Endodermal cell (in vitro differentiated cells): ENCODE measurements at places on chromosomes 1 and 21. TPM values are rescaled to one million over a fixed set of nuclear protein-coding genes. Genes with fewer than 3 reads are reported as not detected.

GRCh38 chr1:89025928-89026327 is 3.3 kb upstream of the GBP3 start:
- no peak for DNase-seq

DNA sequence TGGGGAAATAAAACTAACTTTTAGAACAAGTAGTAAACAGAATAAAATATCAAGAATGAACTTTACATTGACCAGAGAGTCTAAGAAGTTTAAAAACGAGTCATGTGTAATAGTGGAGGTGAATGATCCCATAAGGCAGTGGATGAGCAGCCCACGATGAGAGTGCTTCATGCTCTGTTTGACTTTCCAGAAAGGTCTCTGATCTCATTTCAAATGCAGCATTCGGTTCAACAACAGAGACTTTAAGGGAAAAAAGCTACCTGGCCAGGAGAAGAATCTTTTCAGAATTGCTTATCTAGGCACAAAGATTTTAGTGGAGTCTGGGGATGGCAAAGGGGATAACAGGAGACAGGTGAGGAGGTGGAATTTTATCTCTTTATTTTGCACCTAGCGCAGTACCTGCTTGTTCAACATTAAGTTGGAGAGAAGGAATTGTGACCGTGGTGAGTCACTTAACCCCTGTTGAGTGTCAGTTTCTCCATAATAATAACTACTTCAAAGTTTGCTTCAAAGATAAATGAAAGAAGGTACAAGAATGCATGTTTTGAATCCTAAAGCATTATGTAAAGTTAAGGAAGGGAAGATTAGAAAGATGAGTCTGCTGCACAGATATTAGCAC is 94.9 kb upstream of the KIF26B start:
- DNase-seq = no peak

DNA sequence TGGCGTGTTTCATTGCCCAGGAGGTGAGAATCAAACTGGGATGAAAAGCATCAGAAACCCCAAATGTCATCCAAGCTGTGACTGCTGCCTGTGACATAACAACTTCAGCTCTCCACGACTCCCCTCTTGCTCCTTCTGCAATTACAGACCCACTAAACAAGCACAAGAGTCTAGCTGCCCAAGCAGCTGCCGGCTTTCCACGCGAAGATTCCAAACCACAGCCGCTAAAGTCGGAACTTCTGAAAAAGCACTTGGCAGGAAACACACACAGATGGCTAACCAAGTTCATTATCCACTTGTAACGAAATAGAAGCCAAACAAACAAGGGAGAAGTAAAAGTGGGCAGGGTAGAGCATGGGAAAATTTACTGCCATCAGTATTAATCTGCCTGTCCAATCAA is 198.1 kb downstream of the SLC35F3 start:
- DNase-seq = no peak

DNA sequence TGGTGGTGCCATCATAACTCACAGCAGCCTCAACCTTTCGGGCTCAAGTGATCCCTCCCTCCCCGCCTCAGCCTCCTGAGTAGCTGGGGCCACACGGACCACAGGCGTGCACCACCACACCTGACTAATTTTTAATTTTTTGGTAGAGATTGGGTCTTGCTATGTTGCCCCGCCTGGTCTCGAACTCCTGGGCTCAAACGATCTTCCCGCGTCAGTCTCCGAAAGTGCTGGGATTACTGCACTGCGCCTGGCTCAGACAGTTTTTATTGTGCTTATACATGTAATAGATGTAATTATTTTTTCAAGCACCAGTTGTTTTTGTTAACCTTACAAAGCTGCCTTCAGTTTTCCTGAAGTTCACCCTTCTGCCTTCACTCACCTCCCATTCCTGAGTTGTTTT is 38.0 kb upstream of the HMGN1 start:
- no peak for DNase-seq

DNA sequence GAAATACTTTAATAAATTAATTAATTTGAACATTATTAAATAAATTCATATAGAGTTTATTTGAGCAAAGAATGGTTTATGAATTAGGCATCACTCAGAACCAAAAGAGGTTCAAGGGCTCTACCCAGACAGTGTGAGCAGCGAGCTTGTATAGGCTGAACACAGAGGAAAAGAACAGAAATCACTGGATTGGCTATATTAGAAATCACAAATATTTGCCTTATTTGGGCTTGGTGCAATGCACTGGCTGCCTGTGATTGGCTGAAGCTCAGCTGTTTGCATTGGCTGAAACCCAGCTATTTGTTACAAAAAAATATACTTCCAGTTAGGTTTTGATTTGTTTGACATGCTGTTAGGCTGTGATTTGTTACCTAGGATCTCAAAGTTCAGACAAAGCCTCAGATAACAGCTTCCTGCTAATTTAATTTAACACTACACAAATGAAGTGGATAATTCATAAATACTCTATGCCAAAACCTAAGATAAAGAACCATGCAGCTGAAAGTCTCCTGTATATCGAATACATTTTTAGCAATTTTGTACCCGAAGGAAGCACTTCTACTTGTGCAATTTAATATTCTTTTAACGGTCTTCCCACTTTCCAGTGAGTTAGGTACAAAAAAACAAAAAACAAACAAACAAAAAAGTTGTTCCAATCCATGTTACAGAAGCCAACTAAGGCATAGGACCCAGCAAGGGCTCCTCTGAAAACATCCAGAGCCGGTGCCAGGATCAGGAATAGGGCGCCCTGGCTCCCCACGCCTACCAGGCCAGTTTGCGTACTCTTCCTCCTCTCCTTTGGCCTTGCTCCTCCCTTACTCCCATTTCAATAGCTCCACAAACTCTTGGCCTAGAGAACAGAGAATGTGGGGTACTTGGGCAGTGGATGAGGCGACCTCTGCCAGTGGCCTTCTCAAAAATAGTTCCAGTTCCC is 179.1 kb downstream of the DUSP10 start:
- no peak for DNase-seq

DNA sequence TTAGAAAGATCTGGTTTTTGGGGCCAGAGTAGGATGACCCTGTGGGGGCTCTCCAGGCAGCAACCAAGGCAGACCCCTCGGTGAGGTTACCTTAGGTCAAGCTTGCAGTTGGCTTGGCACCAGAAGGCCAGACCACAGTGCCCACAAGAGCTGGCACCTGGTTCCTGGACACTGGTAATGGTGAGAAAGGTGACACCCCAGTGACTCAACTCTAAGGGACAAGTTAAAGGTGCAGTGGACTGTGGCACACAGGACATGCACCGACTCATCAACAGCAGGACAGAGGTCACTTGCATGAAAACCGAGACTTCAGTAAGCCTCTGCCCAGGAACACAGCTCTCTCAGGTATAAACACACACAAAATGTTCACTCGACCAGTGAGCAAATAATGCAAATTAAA is 6.7 kb downstream of the LRRC38 start:
- DNase-seq = no peak

DNA sequence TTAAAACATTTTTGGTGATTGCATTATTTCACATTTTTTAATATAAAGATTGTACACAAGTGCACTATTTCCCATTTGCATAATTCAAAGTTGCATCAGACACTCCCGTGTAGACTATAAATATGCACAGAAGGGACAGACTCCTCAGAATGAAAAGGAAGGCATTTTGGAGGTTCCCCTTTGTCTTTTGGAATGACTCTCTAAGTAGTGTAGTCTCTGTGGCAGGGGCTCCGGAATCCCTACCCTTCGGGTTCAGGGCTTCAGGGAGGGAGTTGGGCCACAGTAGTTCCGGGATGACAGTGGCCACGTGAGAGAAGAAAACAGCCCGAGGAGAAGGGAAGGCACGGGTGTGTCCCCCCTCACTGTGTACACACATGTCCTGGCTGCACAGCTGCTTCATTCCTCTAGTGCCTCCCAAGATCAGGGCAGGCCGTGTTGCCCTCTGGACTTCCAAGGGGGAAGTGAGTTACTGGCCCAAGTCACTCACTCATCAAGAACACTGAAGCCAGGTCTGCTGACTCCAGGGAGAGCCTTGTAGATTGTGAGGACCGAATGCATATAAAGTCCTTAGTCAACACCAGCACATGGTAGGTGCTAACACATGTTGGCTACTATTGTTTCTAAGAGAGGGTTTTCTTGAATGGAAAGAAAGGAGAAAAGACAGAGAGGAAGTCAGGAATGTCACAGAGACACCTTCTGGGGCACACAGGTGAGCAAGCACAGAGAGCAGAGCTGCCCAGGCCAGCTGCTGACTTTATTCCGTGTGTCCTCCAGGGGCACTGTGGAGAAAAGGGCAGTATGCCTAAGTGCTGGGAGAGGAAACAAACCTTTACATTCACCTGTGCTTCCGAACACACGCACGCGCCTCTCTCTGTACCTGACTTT is 39.8 kb downstream of the LHX4 start:
- DNase-seq = peak; percentile 80

GRCh38 chr1:111938536-111938935 is 50.9 kb downstream of the KCND3 start:
- no peak for DNase-seq

DNA sequence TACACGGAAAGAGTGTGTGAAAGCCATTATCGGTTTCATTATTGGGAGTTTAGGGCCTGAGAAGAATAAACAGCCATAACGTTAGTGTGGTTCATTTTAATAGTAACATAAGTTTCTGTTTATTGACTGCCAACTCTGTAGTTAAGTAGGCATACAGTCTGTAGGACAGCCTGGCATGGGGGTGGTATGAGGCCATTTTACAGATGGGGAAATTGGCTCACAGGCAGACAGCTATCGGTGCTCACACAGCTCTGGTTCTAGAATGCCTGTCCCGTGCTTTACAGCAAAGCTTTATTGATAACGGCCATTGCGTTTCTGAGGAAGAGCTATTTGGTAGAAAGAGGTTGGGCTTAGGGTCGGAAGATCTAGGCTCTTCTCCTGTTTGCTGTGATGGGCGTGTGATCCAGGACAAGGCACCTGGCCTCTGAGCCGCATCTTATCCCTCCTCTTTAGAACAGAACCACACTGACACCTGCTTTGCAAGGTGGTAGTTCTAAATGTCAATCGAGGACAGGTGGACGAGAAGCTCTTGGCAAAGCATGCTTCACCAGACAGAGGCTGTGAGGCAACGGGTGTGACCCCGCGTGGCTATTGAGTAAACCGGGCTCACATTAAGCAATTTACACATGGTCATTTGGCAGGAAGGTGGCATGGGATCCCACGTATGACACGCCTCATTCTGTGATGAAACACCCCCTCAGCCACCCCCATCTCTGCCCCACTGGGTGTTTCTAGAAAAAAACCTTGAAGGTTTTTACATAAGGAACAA is 14.9 kb downstream of the ETS2 start:
- DNase-seq = no peak

DNA sequence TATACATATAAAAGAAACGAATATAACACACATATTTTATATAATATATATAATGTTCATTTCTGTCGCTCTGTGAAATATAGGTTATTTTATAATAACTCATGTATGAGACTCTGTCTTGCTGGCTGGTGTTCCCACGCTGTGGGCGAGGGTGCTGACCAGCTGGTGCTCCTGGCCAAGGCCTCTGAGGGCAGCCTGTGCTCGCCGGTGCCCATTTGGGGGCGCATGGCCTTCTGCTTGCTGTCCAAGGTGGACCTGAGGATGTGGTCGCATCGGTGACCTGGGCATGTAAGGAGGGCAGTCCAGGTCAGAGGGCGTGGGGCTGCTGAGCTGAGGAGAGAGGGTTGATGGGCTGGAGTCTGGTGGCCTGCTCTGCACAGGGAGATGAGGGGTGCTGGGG is 1.1 kb upstream of the PCP4 start:
- DNase-seq = no peak

GRCh38 chr1:234322979-234323378 is 50.3 kb upstream of the COA6 start:
- peak; percentile 95 for DNase-seq

GRCh38 chr1:212488436-212489283 is 55.9 kb downstream of the NENF start:
- peak; percentile 48 for DNase-seq

DNA sequence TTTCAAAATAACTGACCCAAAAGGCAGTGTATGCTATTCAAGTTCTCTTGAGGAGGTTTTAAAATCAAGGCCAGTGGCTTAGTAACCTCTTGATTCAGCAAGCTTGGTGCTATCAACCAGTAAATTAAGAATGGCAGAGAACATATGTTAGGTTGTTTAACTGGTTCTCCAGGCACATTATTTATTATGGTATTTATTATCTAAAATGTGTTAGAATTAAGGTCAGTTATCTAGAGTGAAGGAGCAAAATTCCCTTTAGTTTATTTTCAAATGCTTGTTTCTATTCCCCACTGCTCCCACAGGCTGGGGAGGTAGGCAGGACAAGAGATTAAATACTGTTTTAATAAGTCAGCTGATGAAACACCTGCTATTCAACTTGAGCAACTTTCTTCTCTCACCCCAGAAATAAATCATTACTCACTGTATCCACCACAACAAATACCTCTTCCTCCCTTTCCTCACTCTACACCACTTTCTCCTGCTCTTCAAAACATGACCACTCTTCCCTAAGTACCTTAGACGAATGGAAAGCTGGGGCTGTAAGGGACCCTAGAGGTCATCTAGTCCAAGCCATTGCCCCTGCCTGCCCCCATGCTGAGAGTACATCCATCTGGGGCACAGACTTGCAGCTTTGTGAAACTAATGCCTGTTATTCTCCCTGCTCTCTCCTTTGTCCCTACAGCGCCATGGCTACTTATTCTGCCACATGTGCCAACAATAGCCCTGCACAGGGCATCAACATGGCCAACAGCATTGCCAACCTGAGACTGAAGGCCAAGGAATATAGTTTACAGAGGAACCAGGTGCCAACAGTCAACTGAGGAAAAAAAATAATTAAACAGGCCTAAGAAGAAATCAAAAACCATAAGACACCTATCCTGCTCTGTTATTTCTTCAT is 71.7 kb downstream of the PRRX1 start:
- DNase-seq = no peak

DNA sequence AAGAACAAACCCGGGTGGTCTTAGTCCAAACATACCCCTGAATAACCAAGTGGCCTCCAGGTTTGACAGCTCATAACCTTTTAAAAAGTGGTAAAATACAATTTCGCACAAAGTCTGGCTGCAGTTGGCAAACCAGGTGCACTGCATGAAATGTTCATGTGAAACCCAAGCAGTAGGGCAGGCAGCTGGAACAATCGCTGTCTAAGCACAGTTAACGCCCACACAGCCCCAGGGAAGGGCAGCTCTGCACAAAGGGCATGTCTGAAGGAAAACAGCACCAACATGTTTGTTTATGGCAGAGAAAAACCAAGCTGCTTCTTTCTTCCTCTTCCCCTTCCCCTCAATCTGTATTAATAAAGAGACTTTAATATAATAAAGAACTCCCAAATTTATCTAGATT is 49.5 kb downstream of the KIAA1614 start:
- DNase-seq = no peak

- peak; percentile 90 for DNase-seq
Measured at GRCh38 chr1:165144757-165145397, 211.6 kb downstream of the LMX1A start.

- no peak for DNase-seq
Measured at GRCh38 chr1:219401724-219402625, 210.9 kb downstream of the ZC3H11B start.

GRCh38 chr1:70509996-70510876 is 99.2 kb downstream of the CTH start:
- no peak for DNase-seq

Gene BSND
- total RNA-seq = 0.15 to 0.20 TPM (median 0.16 TPM) in 3 replicates

Gene GMEB1
- total RNA-seq = 15.4 to 30.6 TPM (median 29.2 TPM) in 3 replicates

Gene SH3BGR
- 17.7 to 62.3 TPM (median 22.4 TPM) in 3 replicates for total RNA-seq

Gene FAM78B
- total RNA-seq = 4.2 and 6.0 TPM in 2 replicates

Gene GBP6
- total RNA-seq = not detected in 2 replicates

Gene SPRR2E
- not detected in 3 replicates for total RNA-seq

Gene DNALI1
- 26.7 and 31.5 TPM in 2 replicates for total RNA-seq
